ENCODE measurements at places on chromosomes 1 and 21.

DNA sequence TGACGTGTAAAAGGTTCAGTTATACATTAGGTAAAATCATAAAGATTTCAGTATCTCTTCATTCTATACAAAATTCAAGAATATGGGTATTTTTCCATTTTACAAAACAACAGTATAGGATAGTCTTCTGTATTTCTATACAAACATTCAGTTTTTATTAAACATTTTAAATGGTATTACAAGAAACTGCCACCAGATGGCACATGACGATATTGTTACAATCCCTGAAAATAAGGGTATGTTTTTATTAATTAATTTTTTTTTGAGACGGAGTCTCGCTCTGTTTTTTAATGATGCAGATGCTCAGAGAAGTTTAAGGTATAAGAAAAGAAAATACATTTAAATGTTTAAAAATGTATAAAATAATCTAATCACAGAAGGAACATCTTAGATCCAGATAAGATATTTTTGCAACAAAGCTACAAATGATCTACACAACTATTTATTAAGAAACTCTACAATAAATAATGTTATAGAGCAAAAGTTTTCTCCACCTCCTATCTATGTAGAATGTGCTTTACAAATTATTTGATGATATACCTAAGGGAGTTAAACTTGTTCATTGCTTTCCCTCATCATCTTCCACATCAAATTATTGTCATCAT is 23.5 kb upstream of the RSBN1 start:
- DNase-seq, result no peak

DNA sequence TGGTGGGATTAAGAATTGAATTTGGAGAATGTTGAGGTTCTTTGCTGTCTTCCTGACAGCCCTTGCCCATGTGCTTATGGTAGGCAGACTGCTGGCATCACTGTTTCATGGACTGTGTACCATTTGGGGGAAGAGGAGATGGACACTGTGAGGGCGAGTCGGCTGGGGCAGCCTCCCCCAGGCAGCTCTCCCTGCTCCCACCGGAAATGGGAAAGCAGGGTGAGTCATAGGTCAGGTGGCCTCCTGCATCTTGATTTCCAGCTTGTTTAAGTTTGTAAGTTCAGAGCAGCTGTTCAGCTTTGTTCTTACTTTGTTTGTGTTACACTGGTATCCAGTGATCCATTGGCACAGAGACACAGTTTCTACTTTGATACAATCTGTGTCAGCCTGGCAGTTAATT is 87.2 kb upstream of the CNIH3 start:
- no peak for DNase-seq

DNA sequence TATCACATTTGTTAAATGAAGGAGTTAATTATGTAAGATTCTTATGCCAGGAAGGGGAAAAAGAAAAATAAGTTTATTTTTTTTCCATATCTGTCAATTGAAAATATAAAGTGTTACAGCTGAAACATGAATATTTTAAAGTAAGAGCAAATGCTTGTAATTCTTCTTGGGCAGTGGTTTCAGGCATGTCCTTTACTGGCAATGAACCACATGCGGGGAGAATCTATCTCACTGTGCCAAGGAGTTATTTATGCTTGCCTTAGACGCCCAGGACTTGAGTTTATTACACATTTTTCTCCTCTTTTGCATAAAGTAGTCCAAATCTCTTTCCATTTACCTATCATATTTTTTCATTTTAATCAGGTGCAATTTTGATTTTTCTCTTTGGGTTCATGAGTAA is 207.8 kb upstream of the NRIP1 start:
- no peak for DNase-seq

DNA sequence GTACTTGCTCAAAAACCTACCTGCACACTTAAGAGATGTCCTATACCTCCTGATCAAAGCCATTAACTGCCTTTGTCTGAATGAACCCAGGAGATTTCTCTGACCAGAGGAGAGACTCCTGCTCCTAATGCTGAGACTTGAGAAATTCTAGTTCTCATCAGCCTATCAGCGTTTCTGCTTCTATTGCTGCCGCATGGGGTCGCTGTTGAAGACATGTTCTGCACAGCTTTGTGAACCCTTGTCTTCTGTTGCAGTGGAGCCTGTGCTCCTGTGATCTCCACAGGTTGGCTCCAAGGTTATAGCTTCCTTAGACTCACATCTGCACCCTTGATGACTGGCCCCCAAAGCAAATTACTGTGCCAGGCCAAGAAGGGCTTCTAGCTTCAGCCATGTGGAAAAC is 40.2 kb downstream of the EDN2 start:
- DNase-seq, result no peak

DNA sequence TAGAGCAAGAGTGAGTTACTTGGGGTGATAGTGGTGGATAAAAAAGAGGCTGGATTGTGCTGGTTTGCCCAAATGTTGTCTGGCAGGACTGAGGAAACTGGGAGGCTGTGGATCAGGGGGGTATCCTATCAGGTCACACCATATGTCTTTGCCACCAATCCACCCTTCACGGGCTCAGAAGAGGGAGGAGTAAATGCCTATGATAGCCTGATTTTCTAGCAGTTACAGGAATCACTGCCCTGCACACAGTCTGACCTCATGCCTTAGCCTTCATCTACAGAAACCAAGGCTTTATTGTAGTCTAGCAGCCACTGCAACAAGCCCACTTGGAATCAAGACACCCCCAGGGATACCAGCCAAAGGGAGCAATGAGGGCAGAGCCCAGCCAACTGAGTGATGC is 51.8 kb downstream of the ATP1A1 start:
- DNase-seq, result no peak

- DNase-seq, result no peak
These were observed 12.2 kb upstream of the MIXL1 start for GRCh38 chr1:226211181-226211821.

GRCh38 chr21:25910809-25911208 is 176.0 kb downstream of the GABPA start:
- no peak for DNase-seq

GRCh38 chr1:232667094-232667777 is 37.3 kb upstream of the SIPA1L2 start:
- DNase-seq, result no peak

DNA sequence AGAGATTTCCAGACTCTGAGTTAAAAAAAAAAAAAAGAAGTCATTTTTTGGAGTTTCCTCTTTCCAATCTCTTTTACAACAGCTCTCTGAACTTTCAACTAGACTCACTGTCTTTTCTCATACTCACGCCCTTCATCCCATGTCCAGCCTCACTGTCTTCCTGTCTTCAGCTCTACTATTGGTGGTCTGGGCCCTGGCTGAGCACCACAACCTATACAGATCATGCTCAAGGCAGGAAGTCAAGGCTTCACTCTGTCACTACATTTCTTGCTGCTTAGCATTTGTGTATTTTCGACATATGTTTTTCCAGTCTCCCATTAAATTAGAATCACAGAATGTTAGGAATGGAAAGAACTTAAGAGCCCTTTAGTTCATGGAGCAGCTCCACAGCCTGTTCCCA is 106.4 kb upstream of the PPP2R5A start:
- DNase-seq, result no peak

- no peak for DNase-seq
These were observed 112.0 kb downstream of the PDE4B start for GRCh38 chr1:65904681-65905083.

- DNase-seq, result no peak
These were observed 123.9 kb downstream of the PTBP2 start for GRCh38 chr1:96845464-96845863.

- DNase-seq, result no peak
These were observed 91.3 kb downstream of the DENND1B start for GRCh38 chr1:197683895-197684553.

- DNase-seq, result no peak
These were observed 654 bp upstream of the ARHGEF2 start for GRCh38 chr1:155978973-155979429.

DNA sequence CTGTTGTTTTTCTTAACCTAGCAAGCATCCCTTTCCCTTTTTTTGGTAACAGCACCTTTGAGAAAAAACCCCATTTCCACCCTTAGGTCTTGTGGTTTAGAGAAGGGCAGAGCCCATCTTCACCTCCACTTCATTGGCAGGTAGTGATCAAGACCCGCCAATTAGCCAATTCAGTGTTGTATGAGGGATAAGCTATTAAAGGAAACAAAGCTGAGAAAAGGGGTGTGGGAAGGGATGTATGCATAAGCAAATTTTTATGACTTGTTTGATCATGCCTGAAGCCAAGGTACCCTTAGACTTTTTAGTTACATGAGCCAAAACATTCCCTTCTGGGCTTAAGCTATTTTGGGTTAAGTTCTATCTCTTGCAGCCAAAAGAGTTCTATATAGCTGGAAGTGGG is 3.6 kb upstream of the ZNF697 start:
- DNase-seq, result no peak

- DNase-seq, result no peak
These were observed at the start of gene SMPDL3B for GRCh38 chr1:27934818-27935549. SMPDL3B (plus strand) TSS chr1:27935000; CDS start chr1:27935184, 184 bp downstream.

DNA sequence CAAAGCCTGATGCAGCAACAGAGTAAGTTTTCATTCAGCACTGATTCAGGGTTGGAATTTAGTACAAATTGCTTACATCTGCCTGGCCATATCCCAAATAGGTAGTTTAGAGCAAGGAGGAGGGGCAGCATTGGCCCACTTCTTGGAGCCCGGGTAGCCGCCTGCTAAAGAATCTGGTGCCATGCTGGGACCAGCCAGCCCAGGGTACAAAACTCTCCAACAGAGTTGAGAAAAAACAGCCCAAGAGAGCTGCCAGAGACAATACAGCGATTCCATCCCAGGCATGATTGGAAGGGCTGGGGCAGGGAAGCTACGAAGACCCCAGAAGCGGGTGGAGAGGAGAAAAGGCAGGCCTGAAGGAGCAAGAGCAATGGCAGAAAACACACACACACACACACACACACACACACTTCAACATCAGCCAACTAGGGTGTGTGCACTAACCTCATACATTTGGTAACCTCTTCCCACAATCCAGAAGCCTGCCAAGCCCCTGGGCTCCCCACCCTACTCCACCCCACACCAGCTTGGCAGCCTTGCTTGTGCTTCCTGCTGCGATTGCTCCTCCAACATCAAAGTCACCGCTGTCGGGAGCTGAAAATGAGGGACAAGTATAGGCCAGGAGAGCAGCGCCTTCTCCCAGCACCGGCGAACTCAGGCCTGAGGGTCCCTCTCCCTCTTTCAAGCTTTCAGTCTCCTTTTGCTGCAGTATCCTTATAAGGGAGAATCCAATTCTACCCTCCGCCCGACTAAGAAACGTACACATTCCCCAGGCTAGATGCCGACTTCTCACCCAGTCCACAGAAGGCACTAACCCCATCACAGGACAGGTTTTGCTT is 1.2 kb downstream of the PIK3C2B start:
- DNase-seq, result no peak

DNA sequence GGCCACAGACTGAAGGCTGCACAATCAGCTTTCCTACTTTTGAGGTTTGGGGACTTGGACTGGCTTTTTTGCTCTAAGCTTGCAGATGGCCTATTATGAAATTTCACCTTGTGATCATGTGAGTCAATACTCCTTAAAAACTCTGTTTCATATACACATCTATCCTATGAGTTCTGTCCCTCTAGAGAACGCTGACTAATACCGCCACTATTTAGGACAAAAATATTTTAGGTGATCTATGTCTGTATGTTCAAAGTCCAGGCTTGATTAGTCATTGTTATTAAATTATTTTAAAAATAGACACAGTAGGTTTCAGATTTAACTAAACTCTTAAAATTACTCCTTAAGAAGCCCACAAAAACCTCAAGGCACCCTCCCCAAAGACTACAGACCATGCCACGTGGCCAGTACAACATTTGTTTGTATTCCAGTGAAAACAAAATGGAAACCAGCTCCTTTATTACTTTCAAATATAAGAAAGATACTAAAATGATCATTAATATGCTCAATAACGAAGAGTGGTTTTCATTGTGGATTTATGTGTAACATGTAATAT is 63.1 kb downstream of the TMPRSS15 start:
- DNase-seq, result no peak

DNA sequence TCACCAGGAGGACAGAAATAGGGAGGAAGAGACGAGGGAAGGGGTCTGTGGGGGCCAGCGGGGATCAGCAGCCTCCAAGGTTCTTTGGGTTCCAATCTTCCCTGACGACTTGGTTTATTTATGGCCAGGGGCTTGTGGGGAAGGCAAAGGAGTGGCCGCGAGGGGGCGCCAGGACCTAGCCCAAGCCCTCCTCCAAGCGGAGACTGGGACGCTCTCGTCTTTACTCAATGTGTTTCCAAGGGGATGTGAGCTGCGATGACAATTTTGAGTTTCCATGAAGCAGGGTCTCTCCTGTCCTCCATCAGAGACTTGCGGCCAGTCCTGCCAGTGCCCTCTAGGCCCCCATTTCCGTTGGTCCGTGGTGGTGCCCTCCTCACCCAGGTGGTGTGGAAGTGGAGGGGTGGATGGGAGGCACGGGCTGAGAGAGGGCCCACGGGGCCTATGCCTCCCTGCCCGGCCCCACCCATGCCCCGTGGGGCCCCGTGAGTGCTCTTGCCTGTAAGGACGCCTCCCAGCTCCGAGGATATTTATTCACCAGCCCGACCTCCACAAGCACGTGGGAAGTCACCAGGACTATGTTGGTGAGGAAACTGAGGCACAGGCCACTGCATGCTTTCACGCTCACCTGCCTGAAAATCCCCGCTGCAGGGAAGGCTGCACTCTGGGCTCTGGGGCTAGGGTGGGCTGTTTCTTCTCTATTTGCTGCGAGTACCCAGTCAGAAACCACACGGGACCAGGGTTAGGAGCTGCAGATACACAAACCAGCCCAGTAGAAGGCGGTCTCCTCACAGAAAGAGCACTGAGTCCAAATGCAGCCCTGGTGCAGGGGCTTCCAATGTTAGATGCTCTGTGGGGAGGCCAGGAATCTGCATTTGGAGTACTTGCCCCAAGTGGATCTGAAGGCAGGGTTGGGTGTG is 26.5 kb downstream of the DMRTB1 start:
- DNase-seq, result peak; percentile 68

DNA sequence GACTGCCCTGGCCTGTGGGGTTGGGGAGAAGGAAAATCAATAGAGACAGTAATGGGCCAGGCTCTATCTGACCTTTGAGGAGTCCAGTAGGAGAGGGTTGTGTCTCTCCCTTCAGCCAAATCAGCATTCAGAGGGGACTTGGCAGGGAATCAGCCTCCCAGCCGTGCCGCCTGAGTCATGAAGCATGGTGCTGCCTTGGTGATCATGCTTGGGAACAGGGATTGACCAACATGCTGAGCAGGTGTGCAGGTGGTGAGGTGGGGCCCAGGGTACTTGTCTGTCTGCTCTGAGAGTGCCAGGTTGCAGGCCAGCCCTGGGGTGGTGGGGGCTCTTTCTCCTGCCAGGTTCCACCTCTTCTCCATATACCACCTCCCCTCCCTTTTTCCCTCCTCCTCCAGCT is 58.9 kb upstream of the TLR5 start:
- DNase-seq, result no peak

Measured in stimulated activated CD4-positive, alpha-beta T cell treated with anti-CD3 and anti-CD28 coated beads, TNF-alpha, amount 100 ng/mL, for 48 hours (primary cell).